ENCODE measurements at places on chromosomes 3 and 15. TPM values are rescaled to one million over a fixed set of nuclear protein-coding genes. Genes with fewer than 3 reads are reported as not detected.

DNA sequence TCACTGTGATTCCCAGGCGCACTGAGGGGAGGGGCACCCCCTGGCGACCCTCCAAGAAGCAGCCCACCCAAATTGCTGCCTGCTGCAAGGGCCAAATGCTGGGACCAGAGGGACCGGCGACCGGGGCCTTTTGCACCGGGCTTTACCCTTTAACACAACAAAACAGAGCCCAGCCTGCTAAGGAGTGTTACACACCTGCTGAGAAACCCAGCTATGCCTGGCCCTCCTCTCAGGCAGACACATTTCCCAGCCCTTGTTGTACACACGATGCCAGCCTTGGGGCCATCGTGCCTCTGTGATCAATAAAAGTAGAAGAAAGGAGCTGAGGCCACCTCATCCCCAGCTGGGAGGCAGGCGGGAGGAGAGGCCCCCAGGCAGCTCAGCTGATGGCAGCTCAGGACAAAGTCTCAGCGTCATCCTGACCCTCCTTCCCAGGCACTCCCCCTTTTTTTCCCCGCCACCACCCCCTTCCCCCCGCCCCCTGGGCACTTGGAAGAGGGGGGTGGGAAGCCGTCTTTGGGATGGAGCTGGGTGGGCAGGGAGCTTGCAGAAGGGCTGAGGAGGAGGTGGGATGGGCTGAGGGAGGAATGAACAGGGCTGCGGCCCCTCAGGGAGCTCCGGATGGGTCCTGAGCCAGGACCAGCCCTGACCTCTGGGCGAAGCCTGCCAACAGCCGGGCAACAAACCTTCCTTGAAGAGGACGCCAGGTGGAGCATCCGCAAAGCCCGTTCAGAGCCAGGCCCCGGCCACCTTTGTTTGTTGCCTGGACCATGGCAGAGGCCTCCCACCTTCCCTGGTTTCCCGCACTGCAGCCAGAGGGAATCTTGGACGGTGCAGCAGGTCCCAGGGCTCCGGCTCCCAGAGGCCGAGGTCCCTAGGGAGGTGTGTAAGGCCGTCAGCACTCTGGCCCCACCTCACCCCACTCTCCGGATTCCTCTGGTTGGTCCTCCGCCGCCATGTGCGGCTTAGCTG lies 45.9 kb upstream of the SEC61A1 start:
- H3K4me1 ChIP-seq = no peaks in the 10 kb centered on the region
- H3K4me3 ChIP-seq = no peak overlapping the region
- no peak overlapping the region for H3K27ac ChIP-seq
- no peak for DNase-seq
- peaks cover 11% of the 10 kb centered on the region for H3K27me3 ChIP-seq
- no peaks in the 10 kb centered on the region for H3K36me3 ChIP-seq

DNA sequence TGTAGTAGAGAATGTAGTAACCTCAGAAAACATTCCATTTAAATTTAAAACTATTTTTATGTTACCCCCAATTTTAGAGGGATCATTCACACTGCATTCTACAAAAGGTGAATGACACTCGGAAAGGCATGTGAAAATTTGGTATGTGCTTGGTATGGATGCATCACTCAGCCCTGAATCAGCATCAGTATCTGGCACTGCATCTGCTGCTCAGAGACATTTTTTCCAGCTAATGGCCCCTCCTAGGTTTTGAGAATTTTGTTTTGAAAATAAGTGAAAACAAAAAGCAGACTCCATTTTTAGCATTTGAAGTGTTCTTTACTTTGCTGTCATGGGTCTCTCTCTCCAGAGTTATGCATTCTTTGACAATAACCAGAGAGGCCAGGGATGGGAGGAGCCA lies 15.6 kb upstream of the WWTR1 start:
- H3K27me3 ChIP-seq = no peaks in the 10 kb centered on the region
- no peak overlapping the region for H3K27ac ChIP-seq
- no peak overlapping the region for H3K4me3 ChIP-seq
- no peaks in the 10 kb centered on the region for H3K4me1 ChIP-seq
- no peak for DNase-seq
- H3K36me3 ChIP-seq = no peaks in the 10 kb centered on the region

- DNase-seq = no peak
- H3K27me3 ChIP-seq = no peaks in the 10 kb centered on the region
- H3K4me1 ChIP-seq = peaks cover 17% of the 10 kb centered on the region
- no peak overlapping the region for H3K4me3 ChIP-seq
- no peak overlapping the region for H3K27ac ChIP-seq
Observed at GRCh38 chr3:27356976-27357375, 12.2 kb downstream of the NEK10 start.

GRCh38 chr3:168489301-168489700 lies 393.6 kb upstream of the GOLIM4 start:
- H3K4me1 ChIP-seq = no peaks in the 10 kb centered on the region
- no peaks in the 10 kb centered on the region for H3K36me3 ChIP-seq
- H3K27ac ChIP-seq = no peak overlapping the region
- no peaks in the 10 kb centered on the region for H3K27me3 ChIP-seq
- no peak overlapping the region for H3K4me3 ChIP-seq
- DNase-seq = no peak

DNA sequence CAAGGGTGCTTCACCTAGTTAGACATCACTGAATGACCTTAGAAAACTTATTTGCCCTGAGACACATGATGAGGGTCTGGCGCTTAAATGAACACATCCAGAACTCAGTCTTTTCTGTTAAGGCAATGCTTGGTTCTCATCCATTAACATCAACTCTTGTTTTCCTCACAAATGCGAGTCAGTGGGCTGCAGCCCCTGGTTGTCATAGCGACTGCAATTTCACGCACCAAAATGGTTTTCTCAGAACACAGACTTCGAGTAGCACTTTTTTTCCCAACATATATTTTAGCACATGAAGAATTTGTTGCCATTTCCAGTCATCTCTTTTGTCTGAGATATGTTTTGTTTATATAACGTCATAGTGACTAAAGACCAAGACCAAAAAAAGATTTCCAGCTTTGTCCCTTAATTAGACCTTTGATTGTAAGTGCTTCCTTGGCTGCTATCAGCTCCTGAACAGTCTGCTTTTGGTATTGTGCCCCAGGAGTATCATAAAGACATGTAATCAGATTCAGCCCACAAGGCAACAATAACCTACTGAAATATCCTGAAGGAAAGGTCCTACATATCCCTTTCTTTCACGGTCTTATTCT lies 68.5 kb downstream of the GPR176 start:
- H3K27ac ChIP-seq = no peak overlapping the region
- no peak for DNase-seq

DNA sequence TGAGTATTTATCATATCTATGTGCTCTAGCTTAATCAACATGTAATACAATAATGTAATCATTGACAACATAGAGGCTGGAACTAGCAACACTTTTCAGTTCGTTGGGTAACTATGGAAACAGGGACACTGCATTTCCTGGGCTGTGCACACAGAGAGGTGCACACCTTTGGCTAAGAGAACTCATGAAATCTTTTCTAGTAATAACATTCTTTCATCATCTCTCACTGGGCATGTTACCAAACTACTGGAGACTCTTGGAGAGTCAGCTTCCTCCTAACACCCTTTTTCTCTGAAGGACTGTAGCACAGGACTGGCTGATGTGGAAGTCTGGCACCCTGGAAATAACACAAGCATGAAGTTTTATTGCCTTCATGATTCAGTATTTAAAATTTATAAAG lies 135.6 kb downstream of the KCNMB2 start:
- DNase-seq = no peak
- H3K4me1 ChIP-seq = peaks cover 10% of the 10 kb centered on the region
- peak overlapping the region; percentile 28 for H3K27ac ChIP-seq
- H3K4me3 ChIP-seq = no peak overlapping the region
- H3K27me3 ChIP-seq = no peaks in the 10 kb centered on the region
- H3K36me3 ChIP-seq = no peaks in the 10 kb centered on the region

GRCh38 chr15:60251300-60252070 lies 146.3 kb downstream of the ANXA2 start:
- DNase-seq = no peak
- no peak overlapping the region for H3K27ac ChIP-seq
- H3K4me3 ChIP-seq = no peak overlapping the region
- no peaks in the 10 kb centered on the region for H3K27me3 ChIP-seq
- no peaks in the 10 kb centered on the region for H3K4me1 ChIP-seq
- H3K36me3 ChIP-seq = no peaks in the 10 kb centered on the region

- no peak for DNase-seq
- no peak overlapping the region for H3K27ac ChIP-seq
- H3K27me3 ChIP-seq = no peaks in the 10 kb centered on the region
Observed at GRCh38 chr15:48671103-48672022, 25.9 kb upstream of the FBN1 start.

DNA sequence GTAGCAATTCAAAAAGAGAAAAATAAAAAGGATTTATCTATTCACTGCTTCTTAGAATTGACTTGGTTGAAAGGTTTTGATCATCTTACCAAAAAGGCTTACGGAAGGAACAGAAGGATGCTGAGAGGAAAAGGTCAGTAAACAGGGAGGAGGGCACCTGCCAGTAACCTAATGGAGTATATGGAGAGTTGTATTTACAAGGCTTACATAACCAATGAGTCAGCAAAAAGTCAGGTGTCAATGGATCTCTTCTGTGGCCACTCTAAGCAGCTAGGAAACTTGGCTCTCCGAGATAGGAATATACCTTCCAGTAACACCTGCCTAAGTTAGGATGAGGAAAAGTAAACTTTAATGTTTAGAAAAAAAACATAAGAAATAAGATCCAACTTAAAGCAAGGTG lies 80.5 kb upstream of the PLXND1 start:
- no peak overlapping the region for H3K4me3 ChIP-seq
- H3K4me1 ChIP-seq = peaks cover 12% of the 10 kb centered on the region
- H3K36me3 ChIP-seq = no peaks in the 10 kb centered on the region

DNA sequence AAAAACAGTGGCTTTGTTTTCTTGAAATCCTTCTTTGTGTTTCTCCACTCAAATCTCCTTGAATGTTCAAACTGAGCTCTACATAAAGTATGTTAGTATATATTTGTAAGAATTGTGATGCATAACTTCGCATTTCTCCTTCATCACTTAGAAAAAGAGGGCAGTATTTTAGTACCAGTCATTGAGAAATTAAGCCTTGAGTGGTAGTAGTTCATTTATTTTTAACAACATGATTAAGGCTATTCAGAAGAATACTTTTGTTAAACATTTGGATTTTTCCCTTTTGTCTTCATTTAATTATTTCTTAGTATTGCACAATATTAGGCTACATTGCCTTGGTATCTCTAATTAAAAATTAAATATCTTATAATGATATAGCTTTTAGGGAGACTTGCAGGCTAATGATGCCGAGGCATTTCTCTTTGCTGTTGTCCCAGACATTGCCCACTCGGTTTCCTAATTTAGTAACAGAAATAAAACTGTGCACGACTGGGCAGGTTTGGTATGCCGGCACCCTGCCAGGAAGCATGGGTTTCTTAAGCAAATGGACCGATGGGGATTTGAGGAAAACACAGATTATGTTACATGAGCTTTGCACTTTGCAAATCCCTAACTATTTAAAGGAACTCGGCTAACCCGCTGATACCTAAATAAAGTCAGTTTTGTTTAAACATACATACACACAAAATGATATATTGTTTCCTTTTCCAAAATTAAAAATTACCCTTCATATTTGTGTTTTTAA lies 54.7 kb downstream of the LRRC28 start:
- DNase-seq = peak; percentile 50
- no peaks in the 10 kb centered on the region for H3K27me3 ChIP-seq
- H3K27ac ChIP-seq = no peak overlapping the region
- no peak overlapping the region for H3K4me3 ChIP-seq
- peaks cover 15% of the 10 kb centered on the region for H3K4me1 ChIP-seq
- no peaks in the 10 kb centered on the region for H3K36me3 ChIP-seq

DNA sequence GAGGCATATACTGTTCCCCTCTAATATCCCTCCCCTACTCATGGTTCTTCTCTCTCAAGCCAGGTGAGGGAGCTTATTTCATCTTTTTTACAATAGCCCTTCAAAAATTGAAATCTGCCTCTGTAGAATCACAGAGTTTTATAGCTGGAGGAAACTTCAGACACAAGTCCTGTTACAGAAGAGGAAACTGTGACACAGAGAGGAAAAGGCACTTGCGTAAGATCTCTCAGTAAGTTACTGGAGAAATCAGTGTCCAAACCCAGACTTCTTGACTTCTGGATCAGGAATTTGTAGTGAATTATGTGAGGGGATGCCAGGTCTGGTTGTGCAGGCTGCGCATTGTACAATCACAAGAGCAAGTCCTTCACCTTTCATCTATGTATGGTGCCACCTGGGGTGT lies 4.6 kb downstream of the FGD5 start:
- peak overlapping the region; percentile 9 for H3K27ac ChIP-seq
- H3K27me3 ChIP-seq = no peaks in the 10 kb centered on the region
- peaks cover 26% of the 10 kb centered on the region for H3K4me1 ChIP-seq
- DNase-seq = no peak
- peaks cover 22% of the 10 kb centered on the region for H3K36me3 ChIP-seq

- no peaks in the 10 kb centered on the region for H3K36me3 ChIP-seq
- no peaks in the 10 kb centered on the region for H3K4me1 ChIP-seq
- no peak for DNase-seq
- H3K27ac ChIP-seq = no peak overlapping the region
Observed at GRCh38 chr3:182710557-182711157, 82.6 kb upstream of the ATP11B start.

DNA sequence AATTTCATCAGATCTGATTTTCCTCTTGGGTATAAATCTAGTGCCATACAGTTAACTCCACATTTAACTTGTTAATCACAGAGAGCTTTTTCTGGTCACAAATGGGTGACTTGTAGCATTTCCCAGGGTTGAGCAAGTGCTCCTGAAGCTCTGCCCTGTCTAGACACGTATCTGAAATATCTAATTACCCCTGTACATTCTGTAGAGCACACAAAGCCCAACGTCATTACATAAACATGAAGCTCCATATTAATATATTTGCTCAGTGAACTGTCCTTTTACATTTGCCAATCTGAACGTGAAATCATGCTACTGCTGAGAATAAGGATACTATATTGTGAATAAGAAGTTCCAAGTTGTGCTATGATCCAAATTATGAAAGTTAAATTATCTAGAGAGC lies 49.0 kb downstream of the THBS1 start:
- H3K36me3 ChIP-seq = no peaks in the 10 kb centered on the region
- H3K27me3 ChIP-seq = no peaks in the 10 kb centered on the region
- peak overlapping the region; percentile 18 for H3K27ac ChIP-seq
- H3K4me3 ChIP-seq = no peak overlapping the region
- no peak for DNase-seq

The DUT gene
- 100 TPM for total RNA-seq

The CMTM7 gene
- total RNA-seq = 49.9 TPM

The RFX7 gene
- 17.2 TPM for total RNA-seq

The RTP1 gene
- not detected for total RNA-seq

The KLHDC8B gene
- total RNA-seq = 34.8 TPM

The SMAD6 gene
- total RNA-seq = 159 TPM

All from lower lobe of right lung (tissue), 2 donors.